Activated T-helper 2 cell treated with anti-CD3 and anti-CD28 coated beads, Interferon-gamma antibody, Interleukin-2, Interleukin-4, amounts not matched to agents 10 μg/mL and 5 μg/mL and 100 μg/mL, durations not matched to agents 14 hours and 24 hours and 36 hours (primary cell): ENCODE measurements at places on chromosomes 3 and 15.

- H3K27me3 ChIP-seq, result no peaks in the 10 kb centered on the region
- H3K36me3 ChIP-seq, result no peaks in the 10 kb centered on the region
- no peak for DNase-seq
These were observed 55.9 kb downstream of the C3orf20 start for GRCh38 chr3:14730703-14731382.

DNA sequence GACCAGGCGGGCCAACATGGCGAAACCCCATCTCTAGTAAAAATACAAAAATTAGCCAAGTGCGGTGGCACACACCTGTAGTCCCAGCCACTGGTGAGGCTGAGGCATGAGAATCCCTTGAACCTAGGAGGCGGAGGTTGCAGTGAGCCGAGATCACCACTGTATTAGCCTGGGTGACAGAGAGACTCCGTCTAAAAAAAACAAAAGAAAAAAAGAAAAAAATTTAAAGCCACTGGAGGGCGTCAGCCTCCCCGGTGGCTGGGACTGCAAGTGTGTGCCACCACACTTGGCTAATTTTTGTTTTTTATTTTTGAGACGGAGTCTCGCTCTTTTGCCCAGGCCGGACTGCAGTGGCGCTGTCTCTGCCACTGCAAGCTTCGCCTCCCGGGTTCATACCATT, 7.9 kb downstream of the RTF1 start:
- peak overlapping the region; percentile 85 for H3K27ac ChIP-seq
- H3K27me3 ChIP-seq, result no peaks in the 10 kb centered on the region
- peak overlapping the region; percentile 22 for H3K4me3 ChIP-seq
- no peak for DNase-seq

- no peak for DNase-seq
- no peak overlapping the region for H3K27ac ChIP-seq
- no peaks in the 10 kb centered on the region for H3K36me3 ChIP-seq
- peaks cover 3% of the 10 kb centered on the region for H3K4me1 ChIP-seq
- peaks cover 6% of the 10 kb centered on the region for H3K27me3 ChIP-seq
These were observed 9.9 kb upstream of the EPB42 start for GRCh38 chr15:43230640-43231115.

DNA sequence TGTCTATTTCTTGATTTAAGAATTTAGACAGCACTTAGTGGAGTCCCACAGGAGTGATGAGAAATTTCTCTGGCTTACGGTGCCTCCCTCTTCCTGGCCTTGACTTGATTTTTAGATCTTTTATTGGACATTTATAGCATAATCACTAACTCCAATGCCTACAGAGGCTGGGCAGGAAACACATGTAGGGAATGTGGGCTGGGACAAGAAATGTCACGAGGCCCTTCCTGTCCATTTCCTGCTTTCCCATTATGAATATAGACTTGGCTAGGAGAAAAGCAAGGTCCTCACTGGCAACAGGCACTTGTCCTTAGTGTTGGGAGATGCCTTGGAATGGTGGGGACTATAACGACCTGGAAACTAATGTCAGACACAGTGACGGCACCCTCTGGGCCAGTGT, 100.3 kb downstream of the MYLK start:
- no peak overlapping the region for H3K4me3 ChIP-seq
- no peaks in the 10 kb centered on the region for H3K36me3 ChIP-seq
- no peak overlapping the region for H3K27ac ChIP-seq
- H3K4me1 ChIP-seq, result no peaks in the 10 kb centered on the region
- H3K27me3 ChIP-seq, result peaks cover 12% of the 10 kb centered on the region

- DNase-seq, result no peak
- peaks cover 4% of the 10 kb centered on the region for H3K27me3 ChIP-seq
- H3K4me3 ChIP-seq, result no peak overlapping the region
- no peaks in the 10 kb centered on the region for H3K36me3 ChIP-seq
These were observed 5.6 kb upstream of the P2RY14 start for GRCh38 chr3:151283907-151284461.

GRCh38 chr3:175386630-175387029, 527.5 kb downstream of the NAALADL2 start:
- no peak for DNase-seq
- H3K36me3 ChIP-seq, result no peaks in the 10 kb centered on the region
- no peak overlapping the region for H3K4me3 ChIP-seq
- no peak overlapping the region for H3K27ac ChIP-seq
- H3K27me3 ChIP-seq, result no peaks in the 10 kb centered on the region
- no peaks in the 10 kb centered on the region for H3K4me1 ChIP-seq

- no peak overlapping the region for H3K27ac ChIP-seq
- H3K4me1 ChIP-seq, result peaks cover 9% of the 10 kb centered on the region
- H3K36me3 ChIP-seq, result peaks cover 54% of the 10 kb centered on the region
- H3K27me3 ChIP-seq, result no peaks in the 10 kb centered on the region
These were observed 56.3 kb downstream of the HMG20A start for GRCh38 chr15:77476995-77477394.

DNA sequence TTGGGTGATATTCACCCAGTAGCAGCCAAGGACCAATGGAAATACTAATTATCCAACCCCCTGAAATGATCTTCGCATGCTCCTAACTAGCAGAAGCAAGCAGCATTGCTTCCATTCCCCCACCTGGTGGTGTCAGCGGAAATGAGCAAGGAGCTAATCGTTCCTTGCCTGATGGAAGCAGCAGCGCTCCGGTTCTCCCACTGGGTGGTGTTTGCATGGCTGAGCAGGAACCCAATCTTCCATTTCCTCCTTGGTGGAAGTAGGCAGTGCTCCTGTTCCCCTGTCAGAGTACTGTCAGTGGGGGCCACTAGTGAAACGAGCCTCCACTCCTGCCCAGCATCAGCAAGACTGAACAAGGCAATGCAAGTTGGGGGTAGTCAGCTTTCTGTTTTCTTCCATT, 311.5 kb downstream of the CACNA2D3 start:
- H3K4me3 ChIP-seq, result no peak overlapping the region
- H3K36me3 ChIP-seq, result no peaks in the 10 kb centered on the region
- no peak for DNase-seq
- no peaks in the 10 kb centered on the region for H3K27me3 ChIP-seq

GRCh38 chr3:52614689-52615088, 71.0 kb downstream of the PBRM1 start:
- peaks cover 74% of the 10 kb centered on the region for H3K36me3 ChIP-seq
- no peaks in the 10 kb centered on the region for H3K4me1 ChIP-seq
- DNase-seq, result no peak
- H3K4me3 ChIP-seq, result no peak overlapping the region

GRCh38 chr3:55630280-55630920, 143.3 kb upstream of the WNT5A start:
- H3K27ac ChIP-seq, result no peak overlapping the region
- no peak for DNase-seq
- no peak overlapping the region for H3K4me3 ChIP-seq

DNA sequence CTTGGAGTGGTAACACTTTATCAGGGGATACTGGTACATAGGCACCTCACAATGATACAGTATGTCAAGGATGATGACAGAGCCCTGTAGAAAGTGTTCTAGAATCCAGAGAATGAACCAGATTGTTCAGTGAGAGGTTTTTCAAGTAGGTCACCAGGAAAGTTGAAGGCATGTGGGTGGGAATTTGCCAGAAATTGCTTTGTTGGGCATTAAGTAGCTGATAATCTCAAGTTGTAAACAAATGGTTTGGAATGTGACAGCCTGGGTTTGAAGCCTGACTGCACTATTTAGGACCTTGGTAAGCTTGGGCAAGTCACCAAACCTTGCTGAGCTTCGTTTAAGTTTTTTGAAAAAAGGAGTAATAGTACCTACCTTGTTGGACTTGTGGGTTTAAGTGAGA, 12.5 kb downstream of the SLC35G2 start:
- peaks cover 3% of the 10 kb centered on the region for H3K36me3 ChIP-seq
- H3K27ac ChIP-seq, result no peak overlapping the region
- peaks cover 12% of the 10 kb centered on the region for H3K4me1 ChIP-seq
- H3K27me3 ChIP-seq, result peaks cover 7% of the 10 kb centered on the region

DNA sequence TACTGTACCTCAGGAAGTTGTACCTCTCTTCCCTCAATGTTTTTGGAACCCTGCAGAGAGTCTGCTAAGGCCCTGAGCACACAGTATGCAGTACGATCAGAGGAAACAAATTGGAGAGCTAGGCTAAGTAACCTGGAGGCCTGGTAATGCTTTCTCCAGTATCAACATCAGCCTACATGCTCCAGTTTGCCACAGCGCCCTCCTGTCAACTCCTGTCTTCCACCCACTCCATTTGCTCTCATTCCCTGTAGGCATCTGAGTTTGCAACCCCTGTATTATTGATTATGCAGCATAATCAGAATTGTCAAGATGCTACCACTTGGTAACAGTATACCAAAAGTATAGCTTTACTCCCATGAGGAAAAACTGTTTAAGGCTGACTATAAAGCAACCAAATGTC, 14.4 kb downstream of the POLG start:
- H3K27me3 ChIP-seq, result no peaks in the 10 kb centered on the region
- no peak for DNase-seq
- H3K4me3 ChIP-seq, result no peak overlapping the region
- peaks cover 83% of the 10 kb centered on the region for H3K36me3 ChIP-seq

GRCh38 chr15:34161329-34161963, 48.5 kb downstream of the KATNBL1 start:
- no peak for DNase-seq
- peaks cover 88% of the 10 kb centered on the region for H3K36me3 ChIP-seq
- no peaks in the 10 kb centered on the region for H3K27me3 ChIP-seq
- no peak overlapping the region for H3K27ac ChIP-seq
- peaks cover 1% of the 10 kb centered on the region for H3K4me1 ChIP-seq

DNA sequence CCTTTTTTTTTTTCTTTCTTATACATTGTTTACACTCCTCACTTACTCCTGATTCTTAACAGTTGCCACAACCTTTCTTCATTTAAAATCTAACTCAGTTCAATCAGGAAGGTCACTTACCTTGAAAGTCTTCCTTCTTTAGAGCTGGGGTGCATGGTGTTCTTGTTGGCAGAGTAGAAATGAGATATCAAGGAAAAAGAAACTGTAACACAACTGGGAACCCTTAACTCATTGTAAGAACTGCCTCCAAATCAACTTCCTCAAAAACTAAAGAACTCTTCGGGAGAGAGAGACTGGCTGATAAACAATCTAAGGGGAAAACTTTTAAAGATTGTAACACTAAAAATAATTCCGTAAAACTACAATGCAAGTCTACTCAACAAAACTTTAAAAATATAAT, 1.4 kb upstream of the APPL1 start:
- peaks cover 5% of the 10 kb centered on the region for H3K36me3 ChIP-seq
- DNase-seq, result no peak
- H3K27ac ChIP-seq, result no peak overlapping the region
- peaks cover 2% of the 10 kb centered on the region for H3K27me3 ChIP-seq
- peaks cover 33% of the 10 kb centered on the region for H3K4me1 ChIP-seq

DNA sequence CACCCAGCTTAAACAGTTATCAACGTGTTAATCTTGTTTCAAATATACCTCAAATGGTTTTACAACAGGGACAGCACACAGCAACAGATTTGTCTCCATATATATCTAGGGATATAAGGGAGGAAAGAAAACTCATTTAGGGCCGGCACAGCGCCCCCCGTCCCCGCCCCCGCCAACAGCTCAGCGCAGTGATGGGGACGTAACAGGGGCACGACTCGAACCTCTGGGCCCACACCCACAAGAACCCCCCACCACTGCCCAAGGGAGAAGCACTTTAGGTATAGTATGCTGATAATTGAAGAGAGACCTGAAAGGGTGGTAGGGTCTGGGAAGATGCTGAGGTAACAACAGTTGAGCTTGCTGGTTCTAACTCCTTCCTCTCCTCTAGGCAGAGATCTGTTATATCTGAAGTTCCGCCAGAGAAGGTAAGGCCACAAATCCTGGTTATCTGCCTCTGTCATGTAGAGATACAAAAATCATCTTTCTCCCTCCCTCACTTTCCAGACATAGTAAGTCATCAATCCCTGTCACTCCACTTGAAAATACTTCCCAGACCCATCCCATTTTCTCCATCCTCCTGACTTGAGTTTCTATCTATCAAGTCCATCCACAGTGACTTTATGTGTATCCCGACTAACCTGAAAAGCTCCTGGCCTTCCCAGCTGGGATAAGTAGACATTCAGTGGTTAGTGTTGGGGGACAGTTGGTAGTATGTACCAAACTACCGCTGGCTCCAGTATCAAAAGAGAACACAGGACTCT, 126.9 kb downstream of the PDZRN3 start:
- H3K4me3 ChIP-seq, result no peak overlapping the region
- no peak overlapping the region for H3K27ac ChIP-seq
- no peaks in the 10 kb centered on the region for H3K36me3 ChIP-seq
- no peak for DNase-seq
